ENCODE measurements at places on chromosomes 11 and 22.

DNA sequence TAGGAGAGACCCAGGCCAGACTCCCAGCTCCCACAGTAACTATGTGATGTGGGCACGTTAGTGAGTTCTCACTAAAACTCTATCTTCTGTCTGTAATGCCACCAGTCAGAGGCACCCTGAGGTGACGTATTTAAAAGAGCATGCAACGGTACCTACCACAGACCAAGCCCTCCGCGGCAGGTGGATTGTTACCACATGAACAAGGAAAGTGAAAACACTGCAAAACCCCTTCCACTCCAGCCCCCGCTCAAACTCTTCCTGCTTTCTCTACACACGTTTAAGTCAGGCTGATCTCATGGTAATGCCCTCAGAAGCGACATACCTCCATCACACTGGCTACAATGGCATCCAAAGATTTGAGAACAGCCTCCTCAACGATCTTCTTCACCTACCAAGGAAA lies 36.7 kb downstream of the SERPIND1 start:
- DNase-seq = no peak

GRCh38 chr11:18775492-18776292 lies 15.9 kb downstream of the PTPN5 start:
- DNase-seq = peak; percentile 42

DNA sequence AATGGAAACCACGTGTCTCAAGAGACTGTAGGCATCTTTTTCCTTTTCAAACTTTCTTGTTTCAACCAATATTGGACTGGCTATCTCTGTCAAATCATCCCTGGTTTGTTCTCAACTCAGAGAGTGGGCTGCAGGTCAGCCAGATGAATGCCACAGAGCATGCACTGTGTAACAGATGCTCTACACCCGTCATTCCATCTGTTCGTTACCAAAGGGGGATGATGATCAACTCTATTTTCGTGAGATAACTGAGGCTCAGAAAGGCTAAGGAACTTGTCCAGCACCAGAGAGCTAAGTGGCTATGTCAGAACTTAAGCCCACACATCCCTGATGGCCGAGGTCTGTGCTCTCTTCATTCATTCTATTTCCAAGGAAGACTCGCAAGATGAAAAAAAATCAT lies 42.1 kb downstream of the SLC1A2 start:
- no peak for DNase-seq

DNA sequence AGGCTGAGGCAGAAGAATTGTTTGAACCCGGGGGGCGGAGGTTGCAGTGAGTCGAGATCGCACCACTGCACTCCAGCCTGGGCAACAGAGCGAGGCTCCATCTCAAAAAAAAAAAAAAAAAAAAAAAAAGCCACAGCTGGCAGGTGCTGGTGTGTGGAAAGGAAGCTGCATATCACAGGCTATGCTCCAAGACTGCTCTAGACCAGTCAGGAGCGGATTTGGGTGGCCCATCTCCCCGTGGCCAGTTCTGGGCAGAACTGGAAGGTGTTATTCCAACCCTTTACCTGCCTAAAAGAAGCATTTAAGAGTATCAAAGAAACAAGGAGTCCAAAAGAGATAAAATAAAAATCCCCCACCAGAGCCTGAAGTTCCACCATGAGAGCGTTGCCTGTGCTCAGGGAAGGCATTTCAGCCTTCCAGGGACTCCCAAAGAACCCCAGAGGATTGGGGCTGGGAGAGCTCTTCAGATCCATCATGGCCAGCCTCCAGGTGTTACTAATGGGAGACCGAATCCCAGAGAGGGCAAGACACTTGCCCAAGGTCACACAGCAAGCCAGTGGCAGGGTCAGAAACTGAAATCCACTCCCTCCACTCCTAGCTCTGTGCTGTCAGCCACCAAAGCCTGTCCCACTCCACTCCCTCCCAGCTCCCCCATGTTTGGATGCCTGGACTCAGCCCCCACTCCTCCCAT lies 14.3 kb downstream of the MFNG start:
- no peak for DNase-seq

GRCh38 chr11:18802381-18803257 lies 11.0 kb upstream of the PTPN5 start:
- DNase-seq = peak; percentile 65

- DNase-seq = peak; percentile 68
Observed at GRCh38 chr11:130480711-130481140, 32.3 kb downstream of the ADAMTS15 start.

DNA sequence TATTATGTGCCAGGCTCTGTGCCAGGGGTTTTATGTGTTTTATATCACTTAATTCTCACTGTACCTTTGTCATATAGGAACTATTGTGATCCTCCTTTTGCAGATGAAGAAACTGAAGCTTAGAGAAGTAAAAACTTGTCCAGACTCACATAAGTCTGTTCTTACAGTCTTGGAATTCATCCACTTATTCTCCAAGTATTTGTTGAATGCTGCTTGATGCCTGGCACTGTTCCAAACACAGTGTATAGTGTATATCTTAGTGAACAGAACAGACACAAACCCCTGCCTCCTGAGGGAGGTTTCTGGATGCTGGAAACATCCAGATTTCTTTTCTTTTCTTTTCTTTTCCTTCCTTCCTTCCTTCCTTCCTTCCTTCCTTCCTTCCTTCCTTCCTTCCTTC lies 29.0 kb upstream of the FGF3 start:
- peak; percentile 39 for DNase-seq

DNA sequence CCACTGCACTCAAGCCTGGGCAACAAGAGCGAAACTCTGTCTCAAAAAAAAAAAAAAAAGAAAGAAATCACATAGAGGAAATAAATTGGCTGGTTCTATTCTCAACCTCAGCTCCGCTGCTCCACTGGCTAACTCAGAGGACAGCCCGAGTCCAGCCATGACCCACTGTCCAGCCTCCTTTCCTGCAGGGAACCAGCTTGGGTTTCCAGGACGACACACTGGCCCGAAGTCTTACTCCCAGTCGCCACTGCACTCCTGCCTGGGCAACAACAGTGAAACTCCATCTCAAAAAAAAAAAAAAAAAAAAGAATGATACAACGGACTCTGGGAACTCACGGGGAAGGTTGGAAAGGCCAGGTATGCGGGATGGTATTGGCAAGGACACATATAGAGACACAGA lies 31.5 kb downstream of the APOL3 start:
- no peak for DNase-seq

DNA sequence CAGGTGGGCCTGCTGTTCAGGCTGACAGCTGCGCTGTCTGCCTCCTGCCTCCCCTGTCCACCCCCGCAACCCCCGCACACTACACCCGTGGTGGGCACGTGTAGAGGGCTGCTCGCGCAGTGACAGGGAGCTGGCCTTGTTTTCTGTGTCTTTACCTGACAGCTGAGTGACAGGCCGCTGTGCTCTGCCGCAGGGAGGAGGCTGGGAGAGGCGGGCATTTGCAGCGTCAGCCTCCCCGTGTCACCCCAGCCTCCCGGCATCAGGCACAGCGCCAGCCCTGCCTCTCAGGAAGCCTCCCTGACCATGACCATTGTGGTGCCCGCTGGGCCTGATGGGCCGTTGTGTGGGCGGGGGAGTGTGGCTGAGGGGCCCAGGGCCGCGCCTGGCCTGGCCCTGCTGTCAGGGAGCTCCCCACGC lies 32.0 kb upstream of the RELT start:
- DNase-seq = no peak

DNA sequence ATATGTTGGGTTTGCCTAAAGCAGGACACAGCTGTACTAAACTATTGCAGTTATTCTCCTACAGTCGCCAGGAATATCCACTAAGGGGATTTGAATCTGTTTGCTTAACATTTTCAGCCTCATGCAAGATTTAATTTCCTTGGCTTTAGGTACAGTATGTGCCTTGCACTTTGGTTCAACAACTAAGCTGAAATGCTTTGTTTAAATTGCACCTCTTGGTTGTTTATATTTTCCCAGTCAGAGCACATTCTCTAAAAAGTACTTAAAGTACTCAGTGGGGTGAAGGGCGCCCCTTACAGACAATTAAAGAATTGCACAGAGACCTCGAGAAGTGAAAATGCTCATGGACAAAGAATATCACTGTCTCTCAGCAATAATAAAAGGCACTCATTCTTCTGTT lies 107.8 kb upstream of the MTNR1B start:
- DNase-seq = no peak

GRCh38 chr11:130847517-130847916 lies 68.8 kb downstream of the SNX19 start:
- DNase-seq = peak; percentile 94

DNA sequence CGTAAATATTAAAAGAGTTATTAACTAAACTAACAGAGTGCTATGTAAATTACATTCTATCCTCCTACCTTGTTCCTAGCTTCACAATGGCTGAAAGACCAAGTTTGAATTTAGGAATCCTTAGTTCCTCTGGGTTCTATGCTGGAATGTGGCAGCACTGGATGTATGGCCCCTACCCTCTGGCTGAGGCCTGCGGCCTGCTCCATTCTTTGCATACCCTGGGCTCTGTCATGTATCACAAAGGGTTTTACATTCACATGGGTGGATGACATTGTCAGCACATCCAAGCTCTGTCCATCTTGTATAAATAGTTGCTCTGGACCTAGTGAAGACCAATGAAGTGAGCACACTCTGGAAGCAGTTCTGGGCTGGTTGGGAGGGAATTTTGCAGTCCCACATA lies 54.5 kb downstream of the AASDHPPT start:
- DNase-seq = no peak
